Stimulated activated CD4-positive, alpha-beta T cell treated with anti-CD3 and anti-CD28 coated beads, TNF-alpha, amount 100 ng/mL, for 24 hours (primary cell): ENCODE measurements at places on chromosomes 3 and 15.

GRCh38 chr3:66980791-66981190 lies 17.3 kb upstream of the KBTBD8 start:
- DNase-seq: no peak

DNA sequence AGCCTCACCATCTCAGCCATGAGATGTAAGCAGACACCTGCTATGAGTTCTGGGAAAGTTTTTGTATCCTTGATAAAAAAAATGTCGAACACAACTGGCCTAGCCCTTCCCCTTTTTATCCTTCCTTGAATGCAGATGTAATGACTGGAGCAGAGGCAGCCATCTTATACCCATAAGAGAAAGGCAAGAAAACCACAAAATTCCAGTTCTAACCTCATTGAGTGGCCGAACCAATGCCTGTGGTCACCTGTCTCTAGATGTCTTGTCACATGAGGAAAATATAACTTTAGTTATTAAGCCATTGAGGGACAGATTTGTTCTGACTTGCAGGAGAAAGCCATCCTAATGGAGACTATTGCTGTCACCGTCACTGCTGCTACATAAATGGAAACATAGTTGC lies 80.4 kb upstream of the SLC6A6 start:
- DNase-seq: no peak

DNA sequence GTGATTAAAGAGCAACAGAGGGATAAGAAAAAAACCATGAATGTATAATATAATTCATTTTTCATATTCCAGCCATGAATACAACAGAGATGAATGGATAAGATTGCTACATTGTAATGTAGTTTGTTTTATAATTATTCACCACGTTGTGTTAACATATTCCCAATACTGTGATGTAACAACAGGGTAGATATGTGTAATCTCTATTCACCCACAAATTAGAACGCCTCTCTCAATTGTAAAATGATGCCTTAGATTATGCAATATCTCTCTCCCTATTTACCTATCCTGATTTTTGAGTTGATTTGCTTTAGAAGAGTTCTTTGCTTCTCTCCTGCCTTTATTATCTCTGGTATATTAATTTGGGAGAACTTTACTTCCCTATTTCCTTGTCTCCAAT lies 193.6 kb downstream of the AGBL1 start:
- no peak for DNase-seq

DNA sequence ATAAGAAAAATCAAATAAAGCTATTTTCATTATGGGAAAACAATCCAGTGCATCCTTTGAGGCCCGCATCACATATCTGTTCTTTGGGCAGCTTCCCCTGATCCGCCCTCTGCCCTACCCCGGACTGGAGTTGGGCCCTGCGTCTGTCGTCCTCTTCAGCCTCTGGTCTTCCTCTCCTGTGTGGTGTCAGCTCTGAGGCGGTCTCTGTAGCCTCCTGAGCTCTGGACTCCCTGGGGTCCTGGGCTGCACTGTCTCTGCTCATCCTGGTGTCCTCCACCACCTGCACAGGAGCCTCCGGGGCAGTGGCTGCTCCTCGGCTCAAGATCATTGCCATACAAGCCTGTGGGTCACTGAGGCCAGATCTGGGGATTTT lies 7.4 kb upstream of the SNX22 start:
- DNase-seq: no peak

GRCh38 chr3:174215456-174215855 lies 643.7 kb upstream of the NAALADL2 start:
- no peak for DNase-seq

GRCh38 chr3:32797776-32798175 lies 20.0 kb upstream of the TRIM71 start:
- no peak for DNase-seq

GRCh38 chr15:92714077-92714476 lies 58.5 kb upstream of the FAM174B start:
- DNase-seq: no peak
